ENCODE measurements at places on chromosomes 5 and 9. TPM values are rescaled to one million over a fixed set of nuclear protein-coding genes. Genes with fewer than 3 reads are reported as not detected.

The IFNA13 gene
- total RNA-seq: not detected

The GARIN3 gene
- not detected for total RNA-seq

The GRIN1 gene
- not detected for total RNA-seq

The PHF24 gene
- 0.09 TPM for total RNA-seq

The DBH gene
- total RNA-seq: not detected

DNA sequence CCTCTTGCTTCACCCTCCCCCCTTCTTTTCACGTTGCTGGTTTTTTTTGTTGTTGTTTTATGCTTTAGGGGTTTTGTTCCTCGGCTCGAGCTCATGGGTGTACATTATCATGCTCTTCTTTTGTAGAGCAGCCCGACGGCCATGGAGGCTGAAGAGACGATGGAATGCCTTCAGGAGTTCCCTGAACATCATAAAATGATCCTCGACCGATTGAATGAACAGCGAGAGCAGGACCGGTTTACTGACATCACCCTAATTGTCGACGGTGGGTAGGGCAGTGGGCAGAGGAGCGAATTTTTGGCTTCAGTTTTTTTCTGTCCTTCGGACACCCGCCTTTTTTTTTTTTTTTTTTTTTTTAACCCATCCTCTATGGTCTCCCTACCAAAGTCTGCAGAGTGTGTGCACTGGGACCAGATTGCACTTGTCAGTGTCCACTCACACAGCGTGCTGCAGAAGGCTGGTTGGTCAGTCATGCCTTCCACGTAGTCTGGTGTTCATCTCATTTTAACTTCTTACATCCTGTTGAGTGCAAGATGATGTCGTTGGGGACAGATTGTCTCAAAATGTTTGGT is 1.3 kb downstream of the ZNF131 start:
- DNase-seq: no peak
- no peaks in the 10 kb centered on the region for H3K36me3 ChIP-seq
- H3K4me1 ChIP-seq: peaks cover 23% of the 10 kb centered on the region
- H3K27me3 ChIP-seq: no peaks in the 10 kb centered on the region
- H3K27ac ChIP-seq: peak overlapping the region; percentile 99

- no peaks in the 10 kb centered on the region for H3K36me3 ChIP-seq
- no peak for DNase-seq
- H3K27me3 ChIP-seq: no peaks in the 10 kb centered on the region
- no peak overlapping the region for H3K27ac ChIP-seq
Observed at GRCh38 chr9:38372762-38373619, 19.5 kb upstream of the ALDH1B1 start.

- H3K4me3 ChIP-seq: no peak overlapping the region
- DNase-seq: no peak
- H3K27ac ChIP-seq: no peak overlapping the region
- H3K4me1 ChIP-seq: peaks cover 14% of the 10 kb centered on the region
Observed at GRCh38 chr9:134551644-134552348, 89.8 kb upstream of the COL5A1 start.

DNA sequence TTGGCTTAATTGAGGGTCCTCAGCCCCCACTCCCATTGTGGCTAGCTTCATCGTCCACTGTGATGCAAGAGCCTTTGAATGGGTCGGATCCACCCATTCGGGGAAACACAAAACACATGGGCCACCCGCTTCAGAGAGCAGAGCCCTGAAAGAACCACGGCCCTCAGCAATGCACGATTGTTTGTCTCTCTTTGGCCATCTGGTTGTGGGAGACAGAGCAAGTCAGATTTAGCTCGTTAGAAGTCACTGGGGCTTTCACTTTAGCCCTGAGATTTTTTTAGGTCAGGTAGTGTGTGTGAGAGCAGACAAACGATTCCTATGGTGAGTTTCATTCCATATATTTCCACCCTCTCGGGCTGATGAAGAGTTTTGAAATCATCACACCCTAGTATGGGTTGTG is 12.9 kb upstream of the COL15A1 start:
- no peaks in the 10 kb centered on the region for H3K27me3 ChIP-seq
- H3K27ac ChIP-seq: no peak overlapping the region
- DNase-seq: no peak
- H3K4me1 ChIP-seq: no peaks in the 10 kb centered on the region
- no peak overlapping the region for H3K4me3 ChIP-seq

GRCh38 chr9:122377241-122378164 is 6.7 kb downstream of the PTGS1 start:
- H3K4me3 ChIP-seq: no peak overlapping the region
- peak overlapping the region; percentile 82 for H3K27ac ChIP-seq
- peaks cover 42% of the 10 kb centered on the region for H3K36me3 ChIP-seq
- no peak for DNase-seq
- H3K4me1 ChIP-seq: peaks cover 25% of the 10 kb centered on the region

DNA sequence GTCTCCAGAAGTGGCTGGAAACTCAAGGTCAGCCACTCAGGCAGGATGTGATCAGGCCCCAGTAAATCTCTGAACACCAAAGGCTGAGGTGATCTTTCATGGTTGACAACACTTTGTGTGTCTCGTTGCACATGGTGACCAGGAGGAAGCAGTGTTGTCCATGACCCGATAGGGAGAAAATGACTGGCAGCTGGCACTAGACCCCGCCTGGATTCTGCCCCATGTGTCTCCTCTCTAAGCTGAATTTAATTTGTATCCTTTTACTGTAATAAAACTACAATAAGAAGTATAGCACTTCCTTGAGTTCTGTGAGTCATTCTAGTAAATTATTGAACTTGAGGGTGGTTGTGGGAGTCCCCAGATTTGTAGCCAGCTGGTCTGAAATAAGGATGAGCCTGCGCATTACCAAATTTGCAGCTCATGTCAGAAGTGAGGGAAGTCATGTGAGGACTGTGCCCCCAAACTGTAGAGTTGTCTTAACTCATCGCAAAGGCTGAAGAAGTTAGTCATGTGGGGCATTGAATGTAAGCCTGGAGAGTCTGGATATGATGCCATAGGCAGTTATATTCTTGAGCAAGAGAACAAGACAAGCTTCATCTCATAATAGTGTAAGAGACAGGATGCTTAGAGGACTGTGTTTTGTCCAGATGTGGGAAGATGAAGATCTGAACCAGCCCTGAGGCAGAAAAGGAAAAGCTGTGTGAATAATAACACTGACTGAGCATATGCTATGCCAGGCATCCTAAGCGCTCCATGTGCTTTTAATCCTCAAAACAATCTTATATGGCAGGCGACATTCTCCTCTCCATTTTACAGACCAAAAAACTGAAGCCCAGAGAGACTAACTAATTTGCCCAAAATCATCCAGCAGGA is 55.9 kb downstream of the TMEM215 start:
- no peak overlapping the region for H3K27ac ChIP-seq
- no peak overlapping the region for H3K4me3 ChIP-seq
- H3K36me3 ChIP-seq: no peaks in the 10 kb centered on the region
- no peaks in the 10 kb centered on the region for H3K4me1 ChIP-seq

DNA sequence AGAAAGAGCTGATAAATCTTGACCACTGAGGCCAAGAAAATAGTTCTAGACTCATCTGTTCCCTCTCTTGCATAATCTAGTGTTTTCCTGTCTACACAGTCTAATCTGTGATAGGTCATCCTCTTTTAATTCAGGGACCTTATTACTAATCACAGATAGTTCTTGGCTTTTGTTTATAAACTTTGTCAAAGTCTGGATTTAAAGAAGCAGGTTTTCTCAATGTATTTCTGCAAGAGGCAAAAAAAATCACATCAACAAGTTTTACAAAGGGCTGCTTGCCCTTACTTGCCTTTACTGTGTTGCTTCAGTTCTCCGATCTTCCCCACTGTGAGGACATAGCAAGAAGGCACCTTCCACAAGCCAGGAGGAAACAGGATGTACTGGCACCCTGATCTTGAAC is 43.9 kb upstream of the MTAP start:
- no peak for DNase-seq
- no peaks in the 10 kb centered on the region for H3K27me3 ChIP-seq
- H3K4me1 ChIP-seq: peaks cover 12% of the 10 kb centered on the region
- no peak overlapping the region for H3K27ac ChIP-seq
- H3K4me3 ChIP-seq: no peak overlapping the region
- no peaks in the 10 kb centered on the region for H3K36me3 ChIP-seq

- H3K27me3 ChIP-seq: no peaks in the 10 kb centered on the region
- peaks cover 17% of the 10 kb centered on the region for H3K36me3 ChIP-seq
- H3K4me1 ChIP-seq: no peaks in the 10 kb centered on the region
- no peak for DNase-seq
- no peak overlapping the region for H3K4me3 ChIP-seq
Observed at GRCh38 chr5:94674490-94675382, 56.3 kb downstream of the SLF1 start.

DNA sequence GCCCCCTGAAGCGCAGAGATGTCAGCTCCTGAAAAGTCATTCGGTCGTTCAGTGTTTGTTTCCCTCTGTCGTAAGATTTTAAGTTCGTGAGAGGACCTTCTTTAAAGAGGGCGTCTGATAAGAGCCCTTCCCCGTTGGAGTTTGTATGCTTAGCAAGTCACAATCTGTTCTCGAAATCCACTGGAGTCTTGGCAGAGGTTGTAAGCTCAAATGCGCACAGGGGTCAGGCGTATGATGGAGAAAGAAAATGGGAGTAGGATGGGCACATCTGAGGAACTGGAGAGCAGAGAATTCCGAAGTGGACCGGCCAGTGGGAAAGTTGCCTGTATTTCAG is 710 bp downstream of the HSD17B4 start:
- no peak for DNase-seq
- H3K27ac ChIP-seq: peak overlapping the region; percentile 95
- peaks cover 5% of the 10 kb centered on the region for H3K4me1 ChIP-seq
- no peaks in the 10 kb centered on the region for H3K36me3 ChIP-seq

DNA sequence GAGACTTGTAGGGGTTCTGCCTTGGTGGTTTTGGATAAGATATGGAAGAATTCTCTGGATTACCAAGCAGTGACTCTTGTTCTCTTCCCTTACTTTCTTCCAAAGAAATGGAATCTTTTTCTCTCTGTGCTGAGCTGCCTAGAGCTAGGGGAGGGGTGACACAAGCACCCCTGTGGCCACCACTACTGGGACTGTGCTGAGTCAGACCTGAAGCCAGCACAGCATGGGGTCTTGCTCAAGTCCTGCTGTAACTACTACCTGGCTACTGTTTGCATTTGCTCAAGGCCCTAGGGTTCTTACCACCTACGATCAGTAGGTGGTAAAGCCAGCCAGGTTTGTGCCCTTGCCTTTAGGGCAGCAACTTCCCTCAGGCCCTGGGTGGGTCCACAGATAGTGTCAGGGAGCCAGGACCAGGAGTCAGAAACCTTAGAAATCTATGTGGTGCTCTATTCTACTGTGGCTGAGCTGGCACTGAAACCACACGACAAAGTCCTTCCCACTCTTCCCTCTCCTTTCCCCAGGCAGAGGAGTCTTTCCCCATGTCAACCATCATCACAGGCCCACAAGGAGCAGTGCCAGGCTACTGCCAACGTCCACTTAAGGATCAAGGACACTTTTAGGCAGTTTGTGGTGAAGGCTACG is 53.8 kb downstream of the SREK1 start:
- no peaks in the 10 kb centered on the region for H3K4me1 ChIP-seq
- no peaks in the 10 kb centered on the region for H3K27me3 ChIP-seq
- DNase-seq: no peak
- H3K4me3 ChIP-seq: no peak overlapping the region

DNA sequence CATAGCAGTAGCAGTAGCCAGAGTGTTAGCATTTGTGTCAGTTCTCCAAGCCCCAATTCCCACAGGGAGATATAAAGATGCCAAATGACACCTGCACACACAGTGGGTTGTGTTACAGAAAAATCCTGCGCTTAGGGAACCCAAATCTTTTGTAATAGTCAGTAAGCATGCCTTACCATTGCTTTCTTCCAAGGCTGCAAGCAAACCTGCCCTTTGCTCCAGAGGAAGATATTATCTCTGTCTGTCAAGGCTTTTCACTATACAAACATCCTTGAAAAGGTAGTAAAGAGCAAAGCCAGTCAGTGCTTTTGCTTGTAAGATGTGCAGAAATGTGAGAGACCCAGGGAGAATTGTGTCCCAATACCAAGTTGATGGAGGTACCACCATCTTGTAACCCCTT is 2.9 kb downstream of the ANKDD1B start:
- no peaks in the 10 kb centered on the region for H3K36me3 ChIP-seq
- DNase-seq: no peak
- H3K4me1 ChIP-seq: peaks cover 36% of the 10 kb centered on the region
- H3K27me3 ChIP-seq: no peaks in the 10 kb centered on the region
- no peak overlapping the region for H3K4me3 ChIP-seq

DNA sequence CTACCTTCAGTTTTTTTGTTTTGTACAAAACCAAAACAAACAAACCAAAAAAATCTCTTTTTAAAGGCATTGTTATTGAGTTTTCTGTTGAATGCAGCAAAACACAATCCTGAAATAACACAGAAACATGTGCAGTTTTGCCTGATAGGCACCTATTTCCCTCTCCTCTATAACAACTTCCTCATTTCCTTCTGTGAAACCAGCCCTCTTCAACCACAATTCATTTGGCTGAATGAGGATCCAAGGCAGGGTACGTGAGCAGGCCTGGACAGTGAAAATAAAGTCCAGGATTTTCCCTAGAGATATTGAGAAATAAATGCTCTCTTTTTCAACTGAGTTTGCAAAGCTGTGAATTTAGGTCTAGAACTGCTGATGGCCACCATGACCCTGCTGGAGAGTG is 134.8 kb upstream of the LARP1 start:
- no peaks in the 10 kb centered on the region for H3K4me1 ChIP-seq
- peaks cover 3% of the 10 kb centered on the region for H3K27me3 ChIP-seq
- no peaks in the 10 kb centered on the region for H3K36me3 ChIP-seq
- no peak overlapping the region for H3K27ac ChIP-seq
- no peak for DNase-seq

DNA sequence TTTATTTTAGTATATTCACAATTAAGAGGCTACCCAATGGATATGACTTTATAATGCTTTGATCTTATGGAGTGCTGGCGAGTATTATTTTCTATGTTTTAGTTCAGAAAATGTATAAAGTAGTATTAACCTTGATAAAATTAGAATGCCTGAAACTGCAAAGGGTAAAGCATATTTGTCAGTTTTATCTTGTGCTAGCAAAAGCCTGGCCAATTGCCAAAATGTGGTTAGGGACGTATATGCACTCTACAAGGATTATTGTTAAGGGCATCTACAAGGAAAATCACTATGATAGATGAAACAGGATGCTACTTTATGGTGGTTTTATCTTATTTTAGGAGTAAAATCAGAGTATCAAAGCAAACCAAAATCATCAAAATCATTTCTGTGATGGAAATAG is 281.7 kb downstream of the CCDC171 start:
- H3K27ac ChIP-seq: no peak overlapping the region
- no peak for DNase-seq
- no peaks in the 10 kb centered on the region for H3K36me3 ChIP-seq
